ENCODE measurements at places on chromosomes 16 and 17.

DNA sequence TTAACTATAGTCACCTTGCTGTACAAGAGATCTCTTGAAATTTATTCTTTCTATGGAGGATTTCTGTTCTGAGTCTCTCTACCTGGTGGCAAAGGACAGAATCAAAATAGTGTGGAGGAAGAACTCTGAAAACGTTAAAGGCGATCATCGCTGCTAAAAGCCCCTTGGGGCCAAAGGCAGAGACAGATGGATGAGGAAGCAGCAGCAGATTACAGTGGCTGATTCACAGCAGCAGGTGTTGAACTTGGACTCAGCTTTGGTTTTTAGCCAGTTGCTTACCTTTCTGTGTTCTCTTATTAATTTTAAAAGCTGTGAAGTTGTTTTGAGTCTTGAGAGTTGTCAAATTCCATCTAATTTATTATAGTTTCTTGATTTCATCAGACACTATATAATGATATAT is 956.1 kb upstream of the GOT2 start:
- no peak for DNase-seq

- DNase-seq = no peak
Observed at GRCh38 chr17:72406498-72406897, 285.7 kb downstream of the SOX9 start.

DNA sequence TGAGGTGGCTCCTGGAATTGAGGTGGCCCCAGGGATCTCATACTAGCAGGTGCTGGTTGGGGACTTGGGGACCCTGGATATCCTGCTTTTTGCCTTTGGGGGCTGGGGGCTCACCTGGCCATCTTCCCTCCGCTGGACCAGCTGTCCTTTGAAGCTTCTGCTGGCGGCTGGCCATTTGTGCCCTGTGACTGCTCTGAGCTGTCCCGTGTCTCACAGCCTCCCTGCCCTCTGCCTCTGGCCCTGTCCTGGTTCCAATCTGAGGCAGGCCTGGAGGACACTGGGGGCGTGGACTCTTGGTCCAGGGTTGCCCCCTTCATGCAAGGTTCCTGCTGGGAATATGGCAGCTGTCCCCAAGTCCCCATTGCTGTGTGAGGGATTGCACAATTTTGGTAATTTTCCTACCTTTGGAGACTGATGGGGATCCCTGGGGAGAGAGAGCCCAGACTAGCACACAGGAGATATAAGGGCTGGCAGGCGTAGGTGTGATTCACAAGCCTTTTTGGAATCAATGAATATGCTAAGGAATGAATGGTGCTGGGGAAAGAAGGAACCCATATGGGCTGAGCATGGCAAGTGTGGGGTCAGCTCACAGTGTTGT is 19.2 kb downstream of the ADCY7 start:
- DNase-seq = no peak

DNA sequence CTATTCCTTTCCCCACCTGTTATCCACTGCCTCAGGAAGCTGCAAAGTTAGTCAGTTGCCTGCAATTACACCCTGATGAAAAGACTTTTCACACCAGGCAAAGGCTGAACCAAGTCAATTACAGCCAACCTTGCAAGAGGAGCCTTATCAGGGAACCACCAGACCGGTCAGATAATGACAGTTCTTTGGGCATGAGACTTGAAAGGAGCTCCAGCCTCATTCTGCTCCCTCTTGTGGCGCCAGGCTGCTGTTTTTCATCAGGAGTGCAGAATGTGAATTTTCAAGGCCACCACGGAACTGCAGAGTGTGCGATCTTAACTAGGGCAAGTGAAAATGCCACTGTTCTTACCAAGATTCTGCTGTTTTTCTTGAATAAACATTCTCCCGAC is 22.5 kb downstream of the DNAI2 start:
- peak; percentile 23 for DNase-seq

- DNase-seq = no peak
Observed at GRCh38 chr17:81132770-81133723, 32.3 kb upstream of the PVALEF start.

DNA sequence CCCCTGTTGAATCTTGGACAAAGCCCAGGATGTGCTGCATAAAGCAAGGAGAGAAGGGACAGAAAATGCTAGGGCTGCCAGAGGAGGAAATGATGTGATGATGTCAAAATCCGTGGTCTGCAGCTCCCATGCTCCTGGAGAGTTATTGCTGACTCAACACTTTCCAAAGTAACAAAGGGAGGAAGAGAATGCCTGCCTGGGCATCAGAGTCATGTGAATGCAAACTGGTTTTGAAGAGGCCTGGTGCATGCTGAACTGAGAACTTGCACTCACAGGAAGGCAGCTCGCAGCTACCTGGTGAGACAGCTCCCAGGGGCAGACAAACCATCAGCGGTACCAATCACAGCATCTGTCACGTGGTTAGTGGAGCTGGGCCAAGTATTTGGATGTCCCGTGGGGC is 2.8 kb downstream of the MARVELD3 start:
- DNase-seq = peak; percentile 64

- DNase-seq = no peak
Observed at GRCh38 chr17:67276075-67276474, 31.1 kb upstream of the HELZ start.

- no peak for DNase-seq
Observed at GRCh38 chr16:55252577-55252976, 71.4 kb upstream of the IRX6 start.

- DNase-seq = no peak
Observed at GRCh38 chr16:12868169-12868568, 33.2 kb upstream of the SHISA9 start.

DNA sequence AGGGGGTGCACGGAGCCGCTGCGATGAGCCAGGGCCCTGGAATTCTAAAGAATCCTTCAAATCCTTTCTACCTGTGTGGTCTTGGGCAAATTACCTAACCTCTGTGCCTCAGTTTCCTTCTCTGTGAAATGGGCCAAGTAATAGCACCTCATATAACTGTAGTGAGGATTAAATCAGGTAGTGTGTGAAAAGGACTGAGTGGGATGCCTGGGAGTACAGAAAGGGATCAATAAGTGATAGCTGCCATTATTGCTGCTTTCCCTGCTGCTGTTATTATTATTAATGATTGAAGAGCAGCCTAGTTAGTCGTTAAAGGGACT is 958 bp downstream of the SCNN1G start:
- DNase-seq = no peak

GRCh38 chr17:8696906-8697305 is 47.7 kb downstream of the CCDC42 start:
- no peak for DNase-seq

DNA sequence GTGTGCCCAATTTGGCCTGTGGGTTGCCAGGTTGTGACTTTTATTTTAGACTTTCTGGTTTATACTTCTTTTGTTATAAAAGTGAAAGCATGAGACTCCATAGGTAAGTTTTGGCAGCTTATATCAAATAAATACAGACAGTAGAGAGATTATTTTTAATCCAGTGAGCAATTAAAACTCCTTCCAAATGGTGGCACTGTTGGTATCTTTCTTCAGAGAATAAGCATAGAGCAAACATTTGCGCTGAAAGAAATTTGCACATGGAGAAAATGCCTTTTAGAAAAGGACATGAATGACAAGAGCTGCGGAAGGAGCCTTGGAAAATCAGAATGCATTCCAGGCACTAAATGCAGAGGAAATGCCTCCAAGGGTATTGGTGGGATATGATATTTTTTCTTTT is 46.1 kb upstream of the DNAJA2 start:
- DNase-seq = no peak

DNA sequence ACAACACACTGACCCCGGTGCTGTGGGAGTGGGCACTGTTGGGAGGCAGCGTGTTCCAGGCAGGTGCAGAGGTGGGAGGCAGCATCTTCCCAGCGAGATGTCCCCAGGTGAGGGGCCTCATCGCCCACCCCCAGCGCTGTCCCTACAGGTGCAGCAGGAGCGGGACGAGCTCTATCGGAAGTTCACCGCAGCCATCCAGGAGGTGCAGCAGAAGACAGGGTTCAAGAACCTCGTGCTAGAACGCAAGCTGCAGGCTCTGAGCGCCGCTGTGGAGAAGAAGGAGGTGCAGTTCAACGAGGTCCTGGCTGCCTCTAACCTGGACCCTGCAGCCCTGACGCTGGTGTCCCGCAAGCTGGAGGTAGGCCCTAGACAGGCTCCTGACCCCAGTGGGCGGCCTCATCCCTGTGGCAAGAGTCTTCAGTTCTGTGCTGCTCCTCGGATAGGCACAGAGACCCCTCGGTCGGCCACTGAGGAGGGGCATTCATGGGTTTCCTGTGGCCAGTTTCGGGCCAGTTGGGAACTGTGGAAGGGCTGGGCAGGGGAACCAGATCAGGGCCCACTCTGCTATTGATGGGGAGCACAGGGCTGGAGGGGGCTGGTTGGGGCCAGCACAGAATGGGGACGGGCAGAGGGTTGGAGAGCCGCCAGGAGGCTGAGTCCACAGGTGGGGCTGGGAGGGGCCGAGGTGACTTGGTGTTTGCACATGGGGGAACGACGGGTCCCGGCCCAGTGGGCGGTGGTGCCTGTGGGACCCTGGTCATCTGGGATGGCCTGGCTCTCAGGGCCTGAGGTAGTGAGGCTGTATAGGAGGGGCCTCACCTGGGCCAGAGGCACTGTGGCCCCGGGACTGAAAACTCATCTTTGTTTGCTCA is 21.1 kb upstream of the DBNDD1 start:
- DNase-seq = no peak

- DNase-seq = no peak
Observed at GRCh38 chr17:61783556-61784304, 79.6 kb downstream of the BRIP1 start.

DNA sequence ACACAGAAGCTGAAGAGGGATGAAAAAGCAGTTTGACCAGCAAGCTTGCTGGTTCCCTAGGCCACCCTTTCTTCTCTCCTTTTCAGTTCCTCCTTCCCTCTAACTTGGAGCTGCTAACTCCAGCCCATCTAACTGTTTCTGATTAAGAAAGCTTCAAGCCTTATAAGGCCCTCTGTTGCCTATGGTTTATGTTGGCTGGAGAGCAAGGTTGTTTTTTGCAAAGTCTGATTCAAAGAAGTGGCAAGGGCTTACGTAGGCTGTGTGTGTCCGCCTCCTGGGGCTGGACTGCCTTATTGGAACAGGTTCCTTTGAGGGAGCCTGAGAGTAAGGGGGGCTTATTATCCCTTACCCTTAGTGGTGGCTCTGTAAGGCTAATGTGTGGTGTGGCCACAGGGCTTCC is 7.1 kb downstream of the AKAP1 start:
- DNase-seq = no peak

- DNase-seq = no peak
Observed at GRCh38 chr17:14303343-14304221, 2.7 kb downstream of the HS3ST3B1 start.

DNA sequence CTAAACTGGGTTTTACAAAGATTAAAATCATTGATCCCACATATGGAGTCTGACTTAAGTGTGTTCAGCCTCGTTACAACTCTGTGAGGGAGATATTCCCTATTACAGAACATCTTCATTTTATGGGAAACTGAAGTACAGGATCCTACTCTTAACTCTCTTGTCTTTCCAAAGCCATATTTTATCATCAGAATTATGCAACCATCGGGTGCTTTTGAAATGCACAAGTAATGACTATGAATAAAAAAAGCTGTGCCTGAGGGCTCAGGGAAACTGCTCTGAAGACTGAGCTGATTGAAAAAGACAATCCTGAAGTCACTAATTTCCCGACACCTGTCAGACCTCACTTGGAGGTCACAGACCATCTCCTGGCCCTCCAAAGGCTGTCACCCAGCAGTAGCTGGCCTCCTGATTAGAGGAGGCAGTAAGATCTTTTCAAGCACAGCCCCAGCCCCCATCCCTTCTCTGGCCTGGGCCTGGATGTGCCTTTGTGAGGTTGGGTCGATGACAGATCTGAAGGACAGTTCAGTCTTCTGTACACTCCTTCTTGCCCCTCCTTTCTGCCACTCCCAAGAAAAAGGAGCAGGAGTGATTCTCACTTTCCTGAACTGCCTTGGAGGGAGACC is 5.6 kb downstream of the AKAP1 start:
- no peak for DNase-seq

GRCh38 chr16:47519546-47519945 is 58.4 kb downstream of the PHKB start:
- no peak for DNase-seq

DNA sequence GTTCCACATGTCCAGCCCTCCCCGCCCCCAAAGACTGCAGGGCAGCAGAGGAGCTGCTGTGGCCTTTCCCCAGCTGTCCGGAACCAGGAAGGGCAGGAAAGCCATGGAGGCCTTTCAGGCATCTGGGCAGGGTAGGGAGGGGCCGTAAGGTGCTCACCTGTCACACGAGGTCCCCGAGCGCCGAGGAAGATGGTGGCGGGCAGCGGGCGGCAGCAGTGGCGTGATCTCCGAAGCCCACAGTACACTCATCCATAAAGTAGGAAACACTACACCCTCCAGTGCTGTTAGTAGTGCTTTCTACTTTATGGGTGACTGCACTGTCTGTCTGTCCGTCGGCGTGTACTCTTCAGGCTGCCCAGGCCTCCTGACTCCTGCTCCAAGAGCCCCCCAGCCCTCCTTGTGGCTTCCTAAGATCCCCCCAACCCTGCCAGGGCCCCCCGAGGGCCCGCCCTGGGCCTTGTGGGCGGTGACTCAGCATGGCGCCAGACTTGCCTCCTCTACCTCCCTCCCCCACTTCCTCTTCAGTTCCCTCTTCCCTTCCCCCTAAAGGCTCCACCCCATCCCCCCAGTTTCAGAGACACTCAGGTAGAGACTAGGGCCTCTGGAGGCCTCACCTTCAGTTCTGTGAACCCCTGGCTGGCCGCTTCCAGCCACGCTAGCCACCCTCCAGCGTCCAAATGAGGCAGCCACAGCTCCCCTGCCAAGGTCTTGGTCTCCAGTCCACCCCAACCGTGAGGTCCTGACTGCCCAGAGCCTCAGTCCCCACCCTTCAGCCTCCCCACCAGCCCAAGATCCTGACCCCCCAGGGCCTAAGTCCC is 2.6 kb upstream of the TSPOAP1 start:
- DNase-seq = no peak

GRCh38 chr17:18074566-18075272 is 13.0 kb upstream of the DRG2 start:
- no peak for DNase-seq

DNA sequence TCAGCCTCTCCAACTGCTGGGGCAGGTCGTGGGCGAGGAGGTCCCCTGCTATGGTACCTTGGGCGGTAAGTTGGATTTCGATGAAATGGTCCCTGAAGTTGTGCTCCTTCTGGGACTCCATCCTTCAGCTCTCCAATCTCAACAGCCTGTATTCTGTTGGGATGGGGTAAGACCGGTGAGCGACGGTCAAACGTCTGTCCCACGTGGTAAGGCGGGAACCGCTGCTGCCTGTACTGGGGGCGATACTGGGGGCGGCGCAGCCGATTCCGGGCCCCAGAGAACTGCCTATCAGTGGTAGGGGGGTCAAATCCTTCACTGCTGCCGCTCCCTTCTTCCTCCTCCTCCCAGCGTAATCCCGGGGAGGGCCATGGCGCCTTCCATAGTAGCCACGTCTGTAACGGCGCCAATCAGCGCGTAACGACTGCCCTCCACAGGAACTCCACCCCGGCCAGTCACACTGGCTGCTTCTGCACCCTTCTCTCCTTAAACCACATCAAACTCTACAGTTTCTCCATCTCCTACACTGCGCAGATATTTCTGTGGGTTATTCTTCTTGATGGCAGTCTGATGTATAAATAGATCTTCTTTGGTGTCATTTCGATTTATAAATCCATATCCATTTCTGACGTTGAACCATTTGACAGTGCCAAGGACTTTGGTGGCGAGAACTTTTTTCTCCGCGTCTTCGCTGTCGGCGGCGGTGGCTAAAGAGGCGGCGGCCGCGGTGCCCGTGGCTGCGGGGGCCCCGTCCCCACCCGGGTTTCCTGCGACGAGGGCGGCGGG is 41.1 kb downstream of the AHSP start:
- DNase-seq = no peak
